SK-N-SH treated with all-trans-retinoic acid at 6 μM for 48 hours (cell line): ENCODE measurements at places on chromosomes 6 and 20.

GRCh38 chr6:131762984-131763383 is 44.8 kb upstream of the ENPP1 start:
- no peak for ATAC-seq

DNA sequence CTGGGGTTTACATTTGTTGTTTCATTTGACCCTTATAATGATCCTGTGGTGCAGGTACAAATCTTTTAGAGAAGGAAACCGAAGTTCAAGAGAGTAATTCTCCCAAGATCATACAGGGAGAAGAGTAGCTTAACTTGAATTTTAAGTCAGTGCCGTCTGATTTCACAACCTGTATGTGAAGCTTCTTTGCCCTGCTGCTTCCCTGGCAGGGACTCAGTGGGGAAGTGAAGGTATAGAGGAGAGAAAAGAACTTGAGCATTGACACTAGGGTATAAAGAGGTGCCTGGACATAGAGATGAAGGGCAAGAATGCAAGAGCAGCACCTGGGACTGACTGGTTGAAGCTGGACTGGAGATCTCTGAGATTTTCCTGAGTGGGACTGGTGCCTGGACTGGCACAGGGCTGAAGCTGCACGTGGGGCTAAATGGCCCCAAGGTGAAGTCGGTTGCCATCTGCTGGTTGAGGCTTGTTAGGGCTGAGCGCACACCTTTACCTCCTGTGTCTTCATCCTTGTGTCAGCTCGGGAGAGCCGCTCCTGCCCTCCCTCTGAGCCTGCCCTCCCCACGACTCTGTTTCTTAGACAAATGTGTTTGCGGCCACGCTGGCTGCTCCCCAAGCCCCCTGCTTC is 41.8 kb downstream of the FARS2 start:
- no peak; the same call in 2 of the 3 replicates for ATAC-seq

DNA sequence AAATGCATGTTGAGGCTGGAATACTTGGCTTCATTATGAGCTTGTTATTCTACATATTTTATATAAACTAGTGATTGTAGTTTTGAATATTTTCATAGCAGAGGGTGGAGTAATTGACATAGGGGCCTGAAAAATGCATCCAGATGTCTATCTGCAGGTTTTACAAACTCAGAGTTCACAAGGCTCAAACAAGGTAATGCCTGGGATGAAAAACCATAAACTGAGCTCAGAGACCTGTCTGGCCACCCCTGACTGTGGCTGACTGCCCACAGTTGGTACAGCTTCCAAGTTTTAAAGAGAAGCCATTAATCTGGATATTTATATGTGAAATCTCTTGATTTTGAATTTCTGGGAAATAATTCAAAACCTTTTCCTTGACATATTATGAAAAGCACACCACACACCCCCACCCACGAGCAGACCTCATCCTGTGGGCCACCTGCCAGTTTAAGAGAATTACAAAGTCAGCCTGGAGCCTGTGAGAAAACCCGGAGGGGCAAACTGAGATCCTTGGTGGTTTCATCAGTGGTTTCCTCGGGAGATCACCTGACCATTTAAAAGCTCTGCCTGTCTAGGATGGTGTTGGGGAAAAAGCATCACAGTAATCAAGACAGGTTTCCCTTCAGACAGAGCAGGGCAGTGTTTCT is 230.1 kb downstream of the SAMD5 start:
- no peak for ATAC-seq

GRCh38 chr6:36829919-36830544 is 9.2 kb downstream of the CPNE5 start:
- peak; percentile 68 for ATAC-seq

DNA sequence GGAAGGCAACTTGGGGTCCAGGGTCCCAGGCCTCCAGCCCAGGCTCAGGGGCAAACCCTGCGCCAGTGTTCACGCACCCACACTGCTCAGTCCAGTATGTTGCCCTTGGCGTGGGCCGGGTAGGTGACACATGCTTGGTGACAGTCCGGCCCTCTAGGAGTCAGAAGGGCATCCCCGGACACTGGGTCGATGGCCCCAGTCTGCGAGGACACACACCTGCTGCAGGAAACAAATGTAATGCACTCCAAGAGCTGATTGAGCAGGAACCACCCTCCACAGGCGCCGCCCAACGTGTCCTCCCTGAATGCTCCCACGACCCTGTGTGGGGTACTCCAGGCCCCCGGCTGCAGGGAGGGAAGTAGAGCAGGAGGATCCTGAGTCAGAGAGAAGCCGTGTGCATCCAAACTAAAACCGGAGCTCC is 160.7 kb downstream of the DLL1 start:
- no peak for ATAC-seq

- ATAC-seq: no peak
These were observed 10.1 kb downstream of the SMIM28 start for GRCh38 chr6:138387577-138388368.

GRCh38 chr6:74606582-74607071 is 599.2 kb downstream of the COL12A1 start:
- ATAC-seq: peak; percentile 34; the same call in 1 of the 3 replicates

DNA sequence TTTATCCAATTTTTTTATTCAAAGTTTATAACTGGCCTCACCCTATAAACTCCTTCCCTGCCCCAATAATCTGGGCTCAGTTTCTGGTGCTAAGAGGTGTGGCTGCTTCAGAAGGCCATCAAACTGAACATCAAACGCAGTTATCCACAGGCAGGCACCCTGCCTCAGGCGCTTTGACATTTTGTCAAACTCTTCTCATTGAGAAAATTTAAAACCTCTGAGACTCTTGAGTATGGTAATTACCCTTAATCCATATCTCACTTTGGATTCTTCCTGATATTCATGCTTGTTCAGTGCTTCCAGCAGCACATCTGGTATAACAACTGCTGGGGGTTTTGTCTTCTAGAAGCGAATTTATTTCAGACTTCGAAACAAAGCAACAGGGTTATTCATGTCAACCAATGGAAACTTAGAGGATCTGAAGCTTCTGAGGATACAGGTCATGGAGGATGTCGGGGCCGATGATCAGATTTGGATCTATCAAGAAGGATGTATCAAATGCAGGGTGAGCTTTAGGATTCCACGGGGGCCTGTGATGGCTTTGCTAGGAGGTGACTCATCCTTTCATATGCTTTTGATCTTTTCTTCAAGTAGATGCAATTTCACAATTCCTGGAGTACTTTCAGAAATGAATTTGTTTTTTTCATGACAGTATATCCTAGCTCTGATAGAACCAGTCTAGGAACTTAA is 68.2 kb downstream of the RTN4IP1 start:
- peak; percentile 74 for ATAC-seq

DNA sequence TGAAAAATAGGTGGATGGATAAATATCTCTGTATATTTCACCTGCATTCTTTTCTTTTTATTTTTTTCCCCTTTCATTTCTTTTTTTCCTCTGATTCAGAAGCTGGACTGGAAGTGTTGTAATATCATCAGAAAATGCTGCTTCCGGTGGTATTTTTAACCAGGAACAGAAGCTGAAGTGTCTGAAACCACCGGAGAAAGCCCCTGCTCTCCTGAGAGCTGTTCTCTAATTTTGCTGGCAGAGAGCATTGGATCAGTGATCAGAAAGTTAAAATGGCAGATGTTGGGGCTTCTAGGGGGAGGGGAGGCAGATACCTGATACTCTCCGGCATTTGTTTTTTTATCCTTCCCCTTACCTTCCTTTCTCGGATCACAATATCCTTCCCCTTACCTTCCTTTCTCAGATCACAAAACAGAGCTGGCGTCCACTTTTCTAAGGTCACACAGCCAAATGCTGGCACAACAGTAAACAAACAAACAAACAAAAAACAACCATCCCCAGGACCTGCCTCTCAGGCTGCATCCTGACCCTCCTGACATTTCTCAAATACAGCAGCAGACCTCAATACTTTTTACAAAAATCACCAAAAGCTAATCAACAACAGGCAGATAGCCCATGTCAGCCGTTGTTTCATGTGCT is 143.2 kb upstream of the ZNF217 start:
- no peak for ATAC-seq

GRCh38 chr6:126156973-126157372 is 170.6 kb downstream of the TRMT11 start:
- no peak for ATAC-seq

- no peak for ATAC-seq
These were observed 117.6 kb downstream of the SLC16A10 start for GRCh38 chr6:111204881-111205280.

GRCh38 chr6:144159223-144159622 is 8.9 kb downstream of the STX11 start:
- no peak for ATAC-seq

- ATAC-seq: no peak
These were observed 195.9 kb upstream of the CST7 start for GRCh38 chr20:24753130-24753529.
